T-helper 17 cell (primary cell): ENCODE measurements at places on chromosomes 16 and 17.

DNA sequence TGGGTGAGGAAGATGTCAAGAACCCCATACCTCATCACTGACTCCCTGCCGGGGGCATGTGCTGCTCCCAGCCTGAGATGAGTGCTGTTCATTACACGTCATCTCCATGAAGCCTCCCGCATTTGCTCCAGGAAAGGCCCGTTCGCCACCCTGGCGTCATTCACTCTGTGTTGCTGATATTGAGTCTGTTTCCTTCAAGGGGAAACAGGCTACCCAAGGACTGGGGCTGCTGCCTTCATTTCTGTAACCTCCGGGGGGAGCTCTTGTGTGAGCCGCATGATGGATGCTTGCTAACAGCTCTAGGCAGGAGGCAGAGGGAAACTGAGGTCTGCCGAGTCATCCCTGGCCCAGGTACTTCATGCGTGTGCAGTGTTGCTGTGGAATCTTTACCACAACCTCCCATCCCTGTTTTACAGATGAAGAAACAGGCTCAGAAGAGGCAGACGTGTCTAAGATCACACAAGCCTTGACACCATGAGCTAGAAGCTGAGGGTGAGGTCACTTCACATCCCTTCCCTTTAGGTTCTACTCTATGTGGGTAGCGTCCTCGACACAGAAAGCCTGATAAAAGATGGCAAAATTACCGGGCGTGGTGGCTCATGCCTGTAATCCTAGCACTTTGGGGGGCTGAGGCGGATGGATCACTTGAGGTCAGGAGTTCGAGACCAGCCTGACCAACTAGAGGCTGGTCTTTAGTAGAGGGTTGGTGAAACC is 3.5 kb upstream of the ARMC5 start:
- no peak for DNase-seq

- no peak for DNase-seq
Measured at GRCh38 chr17:41835214-41835799, 725 bp downstream of the NT5C3B start.

DNA sequence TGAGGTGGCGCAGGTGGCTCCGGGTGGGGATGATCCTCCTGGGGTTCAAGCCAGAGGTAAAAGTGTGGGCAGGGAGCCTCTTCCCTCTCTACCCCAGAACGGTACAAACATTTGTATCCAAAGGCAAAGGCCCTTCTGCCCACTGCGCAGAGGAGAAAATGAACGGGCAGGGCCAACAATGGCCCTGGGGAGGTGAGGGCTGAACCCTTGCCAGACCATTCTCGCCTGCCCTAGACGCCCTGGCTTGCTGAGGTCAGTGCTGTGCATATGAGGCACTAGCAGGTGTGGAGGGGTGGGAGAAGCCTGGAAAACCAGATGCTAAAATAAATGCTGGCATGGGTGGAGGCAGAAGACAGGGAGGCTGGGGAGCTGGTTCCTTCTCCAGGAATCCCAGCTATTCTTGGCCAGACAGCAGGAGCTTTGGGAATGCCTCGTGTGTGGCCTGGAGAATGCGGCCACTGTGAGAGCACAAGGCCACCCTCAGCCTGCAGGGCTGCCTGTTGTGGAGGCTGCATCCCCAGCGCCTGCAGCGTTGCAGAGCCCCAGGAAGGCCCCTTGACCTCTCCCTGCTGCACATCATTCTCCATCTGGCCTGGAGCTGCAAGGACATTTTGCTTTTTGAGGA is 4.5 kb downstream of the C17orf50 start:
- no peak for DNase-seq

DNA sequence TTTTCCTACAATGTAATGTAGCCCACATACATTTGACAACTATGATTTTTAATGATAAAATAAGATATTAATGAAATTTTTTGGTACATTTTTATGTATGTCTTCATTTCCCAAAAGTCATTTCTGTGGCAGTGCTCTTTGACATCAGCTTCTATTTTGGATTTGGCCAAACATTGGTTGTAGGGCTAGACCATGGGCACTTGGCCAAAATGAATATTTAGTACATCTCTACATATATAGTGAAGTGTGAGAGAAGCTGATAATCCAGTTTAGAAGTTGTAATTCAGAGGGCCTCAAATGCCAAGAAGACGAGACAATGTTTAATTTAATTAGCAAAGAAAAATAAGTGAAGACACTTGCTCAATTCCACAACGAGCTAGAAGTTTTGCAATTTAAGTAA is 724.9 kb upstream of the SOX9 start:
- DNase-seq: no peak

DNA sequence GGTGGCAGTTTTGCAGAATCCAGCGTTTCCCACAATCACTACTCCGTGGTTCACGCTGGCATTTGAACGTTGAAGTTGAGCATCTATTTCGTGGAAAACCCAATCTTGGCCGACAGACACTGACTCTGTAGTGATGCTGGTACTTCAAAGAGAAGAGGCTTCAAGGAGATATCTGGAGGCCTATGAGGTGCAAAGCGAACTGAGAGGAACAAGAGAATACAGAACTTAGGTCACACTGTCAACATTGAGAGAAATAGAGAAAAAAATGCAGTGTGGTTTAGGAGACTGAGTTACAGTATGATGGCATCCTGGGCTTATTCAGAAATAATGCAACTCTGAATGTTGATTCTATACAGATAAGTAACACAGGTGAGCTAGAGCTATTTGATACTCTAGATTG is 16.0 kb downstream of the CCL16 start:
- no peak for DNase-seq

- no peak for DNase-seq
Measured at GRCh38 chr17:82333279-82334171, at the start of gene SECTM1. Gene SECTM1, minus strand, starts transcription at chr17:82333766. Its CDS starts 6,526 bp downstream, at chr17:82327240.
